ENCODE measurements at places on chromosomes 7 and 10.
A peak's percentile ranks its signal among the peaks of the same experiment; 100 is the strongest.

GRCh38 chr10:92891885-92892690 lies 43.8 kb downstream of the EXOC6 start:
- DNase-seq, result no peak

- DNase-seq, result no peak
Observed at GRCh38 chr7:91557789-91558404, 293.7 kb downstream of the FZD1 start.

DNA sequence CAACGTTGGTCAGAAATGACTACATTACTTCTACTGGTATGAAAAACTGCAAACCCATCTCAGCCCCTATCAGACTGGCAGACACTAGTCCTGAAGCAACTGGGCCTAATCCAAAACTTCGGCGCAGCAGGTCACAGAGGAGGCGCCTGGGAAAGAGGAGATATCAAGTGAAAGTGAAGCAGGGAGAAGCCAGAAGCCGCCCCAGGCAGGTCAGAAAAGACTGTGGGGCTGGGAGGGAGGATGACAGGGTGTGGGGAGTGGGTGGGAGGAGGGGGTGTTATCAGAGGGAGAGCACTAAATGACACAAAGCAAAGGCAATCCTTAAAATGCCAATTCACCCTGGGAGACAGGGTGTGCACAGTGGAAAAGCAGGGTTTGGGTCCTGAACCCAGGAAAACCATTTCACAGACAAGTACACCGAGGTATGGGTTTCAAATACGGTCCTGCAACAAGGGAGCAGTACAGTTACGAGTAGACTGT lies 731 bp downstream of the CHCHD3 start:
- DNase-seq, result no peak

- DNase-seq, result no peak
Observed at GRCh38 chr7:101531726-101532357, 97.3 kb downstream of the MYL10 start.

- DNase-seq, result no peak
Observed at GRCh38 chr10:79995979-79996634, 47.2 kb upstream of the SFTPD start.

GRCh38 chr10:132728321-132728720 lies 57.6 kb downstream of the NKX6-2 start:
- no peak for DNase-seq

GRCh38 chr7:28157831-28158416 lies 22.7 kb downstream of the JAZF1 start:
- no peak for DNase-seq

DNA sequence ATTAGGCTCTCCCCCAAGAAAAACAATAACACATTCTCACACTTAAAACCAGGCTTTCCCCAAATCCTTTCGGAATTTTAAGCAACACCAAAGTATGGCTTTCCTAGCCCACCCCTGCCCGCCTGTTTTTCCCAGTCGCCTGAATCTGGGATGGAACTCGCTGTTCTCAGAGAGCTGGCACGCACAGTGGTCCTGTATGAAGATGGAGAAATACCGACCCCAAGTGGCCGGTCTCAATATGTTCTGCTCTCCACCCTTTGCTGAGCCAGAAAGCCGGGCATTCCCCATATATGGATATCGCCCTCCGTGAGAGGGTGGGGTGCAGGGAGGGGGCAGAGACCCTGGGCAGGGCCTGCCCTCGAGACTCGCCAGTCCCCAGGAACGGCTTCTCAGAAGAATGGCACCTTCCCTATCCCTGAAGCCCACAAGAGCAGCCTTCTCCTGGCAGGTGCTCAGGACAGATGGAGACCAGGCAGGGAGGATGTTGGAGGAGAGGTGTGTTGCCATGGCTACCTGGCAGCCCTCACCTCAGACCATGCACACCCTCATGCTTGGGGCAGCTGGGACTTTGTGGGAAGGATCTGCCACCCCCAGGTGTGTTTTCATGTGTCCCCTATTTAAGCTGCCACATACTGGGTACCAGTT lies 3.4 kb downstream of the TACR2 start:
- peak; percentile 53 for DNase-seq

DNA sequence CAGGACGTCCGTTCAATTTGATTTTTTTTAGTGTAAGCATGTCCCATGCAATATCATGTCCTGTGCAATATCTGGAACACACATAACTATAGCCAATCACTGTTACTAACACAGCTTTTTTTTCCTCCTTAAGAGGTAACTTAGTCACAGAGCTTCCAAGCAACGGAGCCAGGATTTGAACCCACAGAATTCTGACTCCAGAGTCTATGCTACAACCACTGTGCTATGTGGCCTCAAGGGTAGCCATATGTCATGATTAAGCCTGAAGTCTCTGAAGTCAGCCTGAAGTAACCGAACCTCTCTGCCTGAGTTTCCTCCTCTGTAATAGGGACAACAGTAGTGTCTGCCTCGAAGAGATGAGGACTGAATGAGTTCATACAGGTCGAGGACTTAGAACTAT lies 42.2 kb upstream of the TCF7L2 start:
- DNase-seq, result no peak
